Effector CD4-positive, alpha-beta T cell (primary cell): ENCODE measurements at places on chromosomes 3 and 15.

- no peak for DNase-seq
Observed at GRCh38 chr3:47422743-47423142, 41.9 kb downstream of the PTPN23 start.

- no peak for DNase-seq
Observed at GRCh38 chr3:69235882-69236281, 113.5 kb upstream of the LMOD3 start.

- peak; percentile 19 for DNase-seq
Observed at GRCh38 chr3:50675179-50676030, 678 bp downstream of the DOCK3 start.

GRCh38 chr3:45787551-45787950 is 8.8 kb downstream of the SLC6A20 start:
- no peak for DNase-seq

DNA sequence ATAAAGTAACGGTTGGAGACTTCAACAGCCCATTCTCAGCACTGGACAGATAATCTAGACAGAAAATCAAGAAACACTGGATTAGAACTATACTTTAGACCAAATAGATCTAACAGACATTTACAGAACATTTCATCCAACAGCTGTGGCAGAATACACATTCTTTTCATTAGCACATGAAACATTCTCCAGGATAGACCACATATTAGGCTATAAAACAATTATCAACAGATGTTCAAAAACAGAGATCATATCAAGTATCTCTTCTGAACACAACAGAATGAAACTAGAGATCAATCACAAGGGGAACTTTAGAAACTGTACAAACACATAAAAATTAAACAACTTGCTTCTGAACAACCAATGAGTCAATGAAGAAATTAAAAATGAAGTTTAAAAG is 133.3 kb downstream of the ADAM10 start:
- no peak for DNase-seq

DNA sequence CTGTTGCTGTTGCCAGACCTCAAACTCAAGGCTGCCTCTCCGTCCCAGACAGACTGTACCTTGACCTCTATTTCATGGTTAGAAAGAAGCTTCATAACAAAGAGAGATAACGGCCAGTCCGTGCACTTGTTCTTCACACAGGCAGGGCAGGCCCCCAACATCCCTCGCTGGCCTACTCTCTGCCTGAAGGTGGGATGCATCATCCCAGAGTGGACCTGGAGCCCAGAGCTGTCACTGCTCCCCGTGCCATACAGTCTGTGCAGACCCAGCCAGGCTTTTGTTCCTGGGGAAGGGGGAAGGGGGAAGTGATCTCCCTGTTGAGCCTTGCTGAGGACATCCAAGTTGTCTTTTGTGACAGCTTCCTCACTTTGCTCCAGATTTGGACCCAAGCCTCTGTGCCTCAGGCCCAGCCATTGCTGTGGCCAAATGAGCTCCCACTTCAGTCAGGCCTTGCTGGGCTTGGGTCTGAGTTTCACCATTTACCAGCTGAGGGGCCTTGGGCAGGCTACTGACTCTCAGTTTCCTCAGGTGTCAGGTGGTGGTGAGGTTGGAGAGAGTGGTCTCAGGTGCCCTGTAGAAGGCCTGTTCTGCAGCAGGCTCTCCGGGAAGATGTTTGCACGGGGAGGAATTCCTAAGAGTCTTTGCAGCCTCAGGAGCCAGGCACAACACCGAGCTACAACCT is 141.6 kb downstream of the DNAJB8 start:
- no peak for DNase-seq

DNA sequence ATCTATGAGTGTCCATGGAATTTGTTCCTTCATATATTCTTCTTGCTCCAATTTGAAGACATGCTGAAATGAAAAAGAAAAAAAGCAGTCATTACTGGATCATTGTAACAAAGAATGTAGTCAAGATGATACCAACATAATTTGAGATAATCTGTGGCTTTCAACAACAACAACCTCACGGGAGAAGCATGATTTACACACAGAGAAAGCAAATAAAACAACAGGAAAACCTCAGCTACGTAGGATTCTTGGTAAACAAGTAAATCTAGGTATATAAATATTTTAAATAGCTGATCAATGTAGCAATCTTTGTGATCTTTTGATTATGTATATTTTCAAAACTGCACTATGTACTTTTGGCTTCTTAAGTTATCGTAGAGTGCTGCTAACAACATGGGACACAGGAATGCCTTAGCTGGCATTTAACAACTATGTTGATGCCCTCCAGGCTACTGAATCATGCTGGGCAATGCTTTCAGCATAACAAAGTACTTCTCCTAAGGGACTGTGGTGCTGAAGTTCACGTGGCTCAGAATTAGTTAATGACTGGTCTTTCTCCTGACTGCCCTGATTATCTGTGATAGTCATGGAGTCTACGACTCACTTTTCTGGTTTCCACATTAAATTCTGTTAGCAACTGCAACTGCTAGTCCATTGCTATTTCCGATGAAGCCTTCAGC is 96.5 kb upstream of the MYO5C start:
- DNase-seq: no peak

- no peak for DNase-seq
Observed at GRCh38 chr3:13706451-13706850, 157.5 kb downstream of the FBLN2 start.

DNA sequence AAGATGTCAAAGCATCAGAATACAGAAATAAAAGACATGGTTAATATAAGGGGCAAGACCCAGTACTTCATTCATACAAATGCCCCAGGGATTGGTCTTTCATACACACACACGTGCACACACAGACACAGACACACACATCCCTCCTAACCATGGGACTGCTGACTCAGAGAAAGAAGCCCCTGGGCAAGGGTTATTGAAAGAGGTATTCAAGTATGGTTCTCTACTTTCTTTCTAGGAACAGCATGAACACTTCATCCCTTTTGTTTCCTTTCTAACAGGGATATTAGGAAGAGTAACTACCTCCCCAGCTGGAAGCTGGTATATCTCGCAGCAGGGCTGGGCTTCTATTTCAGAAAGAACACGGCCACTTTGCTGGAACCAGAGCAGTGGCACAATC is 33.2 kb upstream of the ZFAND6 start:
- DNase-seq: no peak

GRCh38 chr15:72796515-72797337 is 13.2 kb upstream of the ADPGK start:
- DNase-seq: no peak

- no peak for DNase-seq
Observed at GRCh38 chr3:197518881-197519421, 36.8 kb downstream of the BDH1 start.

GRCh38 chr3:56787258-56787775 is 14.4 kb downstream of the ARHGEF3 start:
- DNase-seq: no peak

DNA sequence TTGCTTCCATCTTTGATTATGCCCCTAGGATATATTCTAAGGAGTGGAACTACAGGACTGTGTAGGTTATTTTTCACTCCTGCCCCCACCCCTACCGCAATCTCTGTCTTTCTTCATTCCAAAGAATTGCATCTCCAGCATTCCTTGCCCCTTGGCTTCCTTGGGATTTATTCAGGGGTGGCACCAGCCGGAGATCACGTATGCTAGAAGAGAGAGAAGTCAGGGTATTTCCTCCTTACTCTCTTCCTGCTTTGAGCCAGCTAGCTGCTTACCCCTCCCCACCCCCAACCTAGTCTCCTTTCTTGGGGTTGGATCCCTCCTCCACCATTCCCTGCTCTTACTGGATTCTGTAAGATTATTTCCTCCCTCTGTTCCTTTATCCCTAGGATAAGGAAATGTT is 35.0 kb upstream of the DENND4A start:
- no peak for DNase-seq

- no peak for DNase-seq
Observed at GRCh38 chr3:43994657-43995546, 246.8 kb upstream of the TOPAZ1 start.

GRCh38 chr3:138092023-138092422 is 23.4 kb downstream of the DZIP1L start:
- DNase-seq: no peak

DNA sequence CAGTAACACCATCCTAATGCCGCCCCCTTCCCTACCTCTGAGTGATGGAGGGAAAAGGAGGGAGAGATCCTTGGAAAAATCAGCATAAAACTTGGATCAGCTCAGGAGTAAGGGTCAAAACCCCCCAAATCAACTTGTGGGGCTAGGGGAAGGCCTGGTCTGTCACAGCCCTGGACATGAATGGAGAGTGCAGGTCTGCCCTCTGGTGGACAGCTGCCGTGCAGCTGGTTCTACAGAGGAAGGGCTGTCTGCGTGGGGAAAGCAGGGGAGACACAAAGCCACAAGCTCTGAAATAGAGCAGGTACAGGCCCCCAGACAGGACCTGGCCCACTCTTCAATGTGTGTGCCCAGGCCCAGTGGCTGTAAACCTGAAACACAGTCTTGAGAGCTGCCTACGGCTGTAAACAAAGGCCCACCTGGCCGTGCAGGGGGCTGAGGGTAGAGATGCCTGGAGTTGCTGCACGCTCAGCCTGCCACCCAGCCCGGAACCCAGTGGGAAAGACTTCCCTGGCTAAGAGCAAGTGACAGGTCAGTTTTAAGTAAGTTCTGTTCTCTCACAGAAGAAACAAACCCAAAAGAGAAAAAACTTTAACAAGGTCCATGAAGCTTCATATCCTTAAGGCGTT is 16.4 kb downstream of the CLK3 start:
- DNase-seq: peak; percentile 39

DNA sequence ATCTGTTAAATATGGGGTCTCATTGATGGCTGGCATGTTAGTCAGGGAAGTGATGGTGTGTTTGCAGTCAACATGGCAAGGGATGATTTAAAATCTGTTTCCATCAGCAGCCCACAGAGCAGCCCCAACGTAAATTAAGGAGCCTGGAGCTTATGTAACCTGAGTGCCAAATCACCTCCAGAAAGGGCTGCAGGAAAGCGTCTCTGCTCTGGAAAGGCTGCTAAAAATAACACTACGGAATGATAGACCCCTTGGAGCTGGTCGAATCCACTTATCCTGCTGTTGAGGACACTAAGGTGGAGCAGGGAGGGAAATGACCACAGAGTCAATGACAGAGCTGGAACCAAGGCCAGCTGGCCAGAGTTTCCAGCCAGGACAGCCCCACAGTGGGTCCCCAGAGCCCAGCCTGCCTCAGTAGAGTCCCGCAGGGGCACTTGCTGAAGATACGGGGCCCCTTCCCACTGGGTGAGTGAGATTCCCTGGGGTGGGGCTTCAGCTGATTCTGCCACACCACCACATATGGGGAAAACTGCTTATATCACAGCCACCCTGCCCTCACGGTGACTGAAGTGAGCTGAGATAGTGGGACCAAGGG is 63.5 kb downstream of the EPHB1 start:
- DNase-seq: no peak

- DNase-seq: no peak
Observed at GRCh38 chr3:160150066-160150465, 75.2 kb upstream of the C3orf80 start.

GRCh38 chr3:36827133-36827532 is 62.8 kb upstream of the DCLK3 start:
- no peak for DNase-seq

- no peak for DNase-seq
Observed at GRCh38 chr15:44064706-44065105, 130.4 kb downstream of the FRMD5 start.

DNA sequence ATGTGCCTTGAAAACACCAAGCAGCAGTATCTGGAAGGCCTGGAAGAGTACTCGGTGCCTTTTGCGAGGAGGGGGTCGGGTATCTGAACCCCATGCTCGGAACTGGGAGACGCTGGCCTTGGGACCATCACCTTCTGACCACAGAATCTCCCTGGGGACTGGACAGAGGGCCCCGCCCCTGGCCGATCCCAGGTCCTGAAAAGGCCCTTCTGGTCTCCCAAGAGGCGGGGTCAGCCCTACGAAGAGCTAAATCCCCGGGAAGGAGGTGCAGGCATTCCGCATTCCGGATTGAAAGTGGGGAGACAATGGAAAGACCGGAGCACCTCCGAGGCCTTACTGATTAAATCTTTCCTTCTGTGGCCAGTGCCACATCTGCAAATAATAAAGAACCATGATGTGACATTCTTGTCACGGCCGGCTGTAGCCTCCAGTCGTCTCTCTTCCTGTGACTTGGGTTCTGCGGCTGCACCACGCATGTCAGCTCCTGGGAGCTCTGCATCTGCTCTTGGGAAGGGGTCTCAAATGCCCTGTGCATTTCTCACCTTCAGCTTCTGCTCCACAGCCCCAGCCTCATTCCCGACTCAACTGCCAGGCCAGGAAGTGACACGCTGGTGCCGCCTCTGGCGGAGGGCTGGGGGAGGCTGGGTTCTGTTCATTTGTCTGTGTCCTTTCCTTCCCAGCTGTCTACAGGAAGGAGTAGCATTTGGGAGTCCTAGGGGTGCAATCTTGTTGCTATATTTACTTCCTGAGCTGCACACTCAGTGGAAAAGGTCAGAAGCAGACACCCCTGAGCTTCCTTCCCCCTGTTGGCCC is 173.5 kb downstream of the KLF13 start:
- no peak for DNase-seq
